ENCODE measurements at places on chromosomes 11 and 22.

- no peak for DNase-seq
Measured at GRCh38 chr11:102047305-102047924, at the start of gene CFAP300. CFAP300 (plus strand) TSS chr11:102047437; CDS start chr11:102047471, 34 bp downstream.

GRCh38 chr11:127966821-127967220 is 620.5 kb downstream of the ETS1 start:
- no peak for DNase-seq

DNA sequence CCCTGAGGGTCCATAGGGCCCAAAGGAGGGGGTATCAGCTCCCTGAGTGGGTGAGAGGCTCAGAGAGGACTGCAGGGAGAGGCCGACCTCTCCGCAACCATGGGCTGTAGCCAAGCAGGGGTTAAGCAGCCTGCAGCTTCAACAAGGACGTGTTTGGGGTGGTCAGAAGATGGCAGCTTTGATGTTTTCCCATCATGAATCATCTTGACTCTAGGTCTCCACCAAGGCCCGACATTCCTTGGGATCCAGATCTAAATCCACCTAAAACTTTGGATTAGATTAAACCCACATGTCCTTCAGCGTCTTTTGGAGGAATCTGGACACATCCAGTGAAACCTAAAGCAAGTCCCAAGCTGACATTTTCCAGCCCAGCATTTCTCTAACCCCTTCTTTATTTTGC is 19.8 kb downstream of the FBLN1 start:
- DNase-seq: no peak

- no peak for DNase-seq
Measured at GRCh38 chr22:26922806-26923205, 265.4 kb downstream of the MIAT start.

GRCh38 chr11:101996111-101996510 is 51.1 kb upstream of the CFAP300 start:
- DNase-seq: no peak

- peak; percentile 70 for DNase-seq
Measured at GRCh38 chr11:102762361-102762767, 18.1 kb downstream of the MMP10 start.

GRCh38 chr11:69183613-69184012 is 27.9 kb downstream of the SMIM38 start:
- no peak for DNase-seq

DNA sequence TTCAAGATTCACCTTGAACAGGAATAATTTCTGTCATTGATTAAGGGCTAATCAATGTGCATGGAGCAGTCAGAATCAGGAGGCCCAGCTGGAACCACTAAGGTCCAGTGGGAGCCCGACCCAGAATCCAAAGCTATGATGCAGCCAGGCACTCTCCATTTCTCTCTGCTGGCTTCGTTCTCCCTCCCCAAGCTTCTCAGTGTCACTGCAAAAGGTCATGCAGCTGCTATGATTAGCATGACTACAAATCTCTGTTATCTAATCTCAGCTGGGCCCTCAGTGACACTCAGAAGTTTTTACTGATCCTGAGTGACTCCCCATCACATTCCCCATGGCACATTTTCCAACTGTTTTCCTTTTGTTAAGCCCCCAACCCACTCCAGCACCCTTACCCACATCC is 31.1 kb upstream of the PRSS23 start:
- no peak for DNase-seq

DNA sequence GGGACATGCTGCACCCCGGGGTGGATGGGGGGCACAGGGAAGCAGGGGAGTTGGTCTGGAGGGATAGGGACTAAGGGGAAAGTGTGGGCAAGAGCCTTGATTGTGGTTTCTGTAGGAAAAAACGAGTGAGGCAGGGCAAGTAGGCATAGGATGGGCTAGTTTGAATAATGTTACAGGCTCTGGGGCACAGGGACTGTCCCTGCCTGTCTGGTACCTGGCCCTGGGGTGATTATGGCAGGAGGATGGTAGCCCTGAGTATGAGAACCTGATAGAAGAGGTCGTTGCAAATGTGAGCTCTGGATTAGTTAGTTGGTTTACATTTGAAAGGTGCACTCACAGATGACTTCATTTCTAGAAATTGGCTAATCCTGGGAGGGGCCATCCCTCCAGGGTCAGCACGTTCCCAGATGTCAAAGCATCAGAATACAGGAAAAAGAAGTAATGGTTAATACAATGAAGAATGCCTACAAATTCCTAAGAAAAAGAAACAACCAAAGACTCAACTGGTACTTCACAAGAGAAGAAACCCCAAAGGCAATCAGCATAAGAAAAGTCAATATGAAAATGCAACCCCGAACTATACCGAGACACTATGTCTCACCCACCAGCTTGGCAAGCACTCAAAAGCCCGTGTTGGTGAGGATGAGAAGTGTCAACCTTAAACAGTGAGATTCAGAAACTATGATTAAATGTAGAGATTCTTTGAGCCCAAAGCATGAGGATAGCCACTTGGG is 11.3 kb upstream of the SMIM38 start:
- no peak for DNase-seq

DNA sequence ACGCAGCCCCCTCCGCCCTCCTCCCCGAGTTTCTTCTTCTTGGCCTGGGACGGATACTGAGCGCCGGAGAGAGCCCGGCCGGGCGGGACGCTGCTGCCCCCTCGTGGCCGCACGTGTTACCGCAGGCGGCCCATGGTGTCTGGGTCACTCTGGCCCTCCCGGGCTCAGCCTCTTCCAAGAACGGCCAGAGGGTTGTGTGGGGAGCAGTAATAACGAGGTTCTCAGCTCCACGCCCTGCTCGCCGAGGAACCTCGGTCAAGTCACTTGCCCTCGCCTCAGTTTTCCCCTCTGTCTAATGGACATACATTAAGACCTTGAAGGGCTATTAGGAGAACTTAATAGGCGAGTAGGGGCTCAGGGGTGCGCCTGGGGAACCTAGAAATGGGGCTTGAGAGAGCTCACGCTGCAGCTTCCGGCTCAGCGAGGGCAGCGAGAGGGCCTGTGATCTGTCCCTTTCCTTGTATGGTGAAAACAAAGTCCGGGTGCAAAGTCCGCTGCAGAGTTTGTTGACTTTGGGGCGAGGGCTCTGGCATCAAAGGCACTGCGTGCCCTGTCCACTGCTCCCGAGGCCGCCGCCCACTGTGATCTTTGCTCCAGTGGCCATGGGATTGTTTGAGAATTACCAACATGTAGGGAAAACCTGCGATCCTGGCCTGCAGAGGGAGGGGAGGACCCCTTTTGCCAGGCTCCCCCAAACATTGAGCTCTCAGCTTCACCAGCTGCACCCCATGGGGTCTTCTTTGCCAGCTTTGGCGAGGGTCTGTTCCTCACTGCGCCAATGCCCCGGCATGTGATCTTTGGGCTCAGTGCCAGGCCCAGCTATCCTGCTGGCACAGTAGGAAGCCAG is 14.4 kb upstream of the LRP5 start:
- DNase-seq: peak; percentile 67

- no peak for DNase-seq
Measured at GRCh38 chr11:100152766-100153165, 534.3 kb upstream of the ARHGAP42 start.

GRCh38 chr11:60899046-60899936 is 7.1 kb downstream of the PRPF19 start:
- DNase-seq: peak; percentile 67

DNA sequence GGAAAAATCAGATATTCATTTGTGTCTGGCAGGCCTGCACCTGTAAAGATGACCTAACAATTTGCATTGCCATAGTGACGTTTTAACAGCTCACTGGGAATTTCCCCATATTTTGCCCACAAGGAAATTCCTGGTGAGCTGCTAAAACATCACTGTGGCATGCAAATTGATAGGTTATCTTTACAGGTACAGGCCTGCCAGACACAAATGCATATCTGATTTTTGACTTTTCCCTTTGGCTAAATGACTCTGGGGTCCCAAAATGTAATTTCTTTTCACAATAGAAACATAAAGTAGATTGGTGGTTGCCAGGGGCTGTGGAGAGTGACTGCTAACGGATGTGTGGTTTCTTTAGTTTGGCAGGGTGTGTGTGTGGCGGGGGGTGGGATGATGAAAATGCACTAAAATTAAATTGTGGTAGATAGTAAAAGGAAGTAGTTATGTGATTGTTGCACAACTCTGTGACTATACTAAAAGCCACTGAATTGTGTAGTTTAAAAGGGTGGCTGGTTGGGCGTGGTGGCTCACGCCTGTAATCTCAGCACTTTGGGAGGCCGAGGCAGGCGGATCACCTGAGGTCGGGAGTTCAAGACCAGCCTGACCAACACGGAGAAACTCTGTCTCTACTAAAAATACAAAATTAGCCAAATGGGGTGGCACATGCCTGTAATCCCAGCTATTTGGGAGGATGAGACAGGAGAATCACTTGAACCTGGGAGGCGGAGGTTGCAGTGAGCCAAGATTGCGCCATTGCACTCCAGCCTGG is 18.5 kb upstream of the FEZ1 start:
- peak; percentile 91 for DNase-seq

- DNase-seq: no peak
Measured at GRCh38 chr11:73510106-73510505, 87.8 kb downstream of the FAM168A start.

GRCh38 chr22:25007444-25008106 is 55.1 kb downstream of the KIAA1671 start:
- no peak for DNase-seq

- no peak for DNase-seq
Measured at GRCh38 chr11:126136507-126136906, 73.8 kb upstream of the CDON start.

DNA sequence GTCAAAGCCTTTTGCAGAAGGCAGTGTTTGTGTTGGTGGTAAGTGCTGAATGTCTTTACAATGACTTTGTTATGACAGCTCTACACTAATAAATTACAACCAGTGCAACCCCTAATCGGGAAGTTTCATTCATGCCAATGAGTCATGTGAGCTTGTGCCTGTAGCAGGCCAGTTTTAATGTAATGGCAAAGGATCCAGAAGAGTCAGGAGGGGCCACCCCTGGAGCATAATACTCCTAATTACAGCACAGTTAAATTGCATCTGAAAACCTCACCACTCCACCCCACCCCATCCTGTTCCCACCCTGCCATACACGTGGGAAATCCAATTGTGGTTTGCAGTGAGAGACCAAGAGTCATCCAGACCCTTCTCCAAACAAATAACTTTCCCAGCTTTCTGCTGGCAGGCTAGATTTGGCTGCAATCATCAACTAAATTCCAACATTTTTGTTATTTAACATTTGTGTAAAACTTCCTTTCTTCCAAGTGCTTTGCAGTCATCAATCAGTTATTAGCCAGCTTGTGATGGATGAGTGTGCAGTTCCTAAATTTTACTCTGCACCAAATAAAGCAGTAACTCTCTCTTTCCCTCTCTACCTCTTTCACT is 277.3 kb upstream of the FAT3 start:
- no peak for DNase-seq

GRCh38 chr11:120122924-120123683 is 14.8 kb downstream of the TRIM29 start:
- no peak for DNase-seq

GRCh38 chr11:79287952-79288351 is 152.9 kb downstream of the TENM4 start:
- DNase-seq: no peak

DNA sequence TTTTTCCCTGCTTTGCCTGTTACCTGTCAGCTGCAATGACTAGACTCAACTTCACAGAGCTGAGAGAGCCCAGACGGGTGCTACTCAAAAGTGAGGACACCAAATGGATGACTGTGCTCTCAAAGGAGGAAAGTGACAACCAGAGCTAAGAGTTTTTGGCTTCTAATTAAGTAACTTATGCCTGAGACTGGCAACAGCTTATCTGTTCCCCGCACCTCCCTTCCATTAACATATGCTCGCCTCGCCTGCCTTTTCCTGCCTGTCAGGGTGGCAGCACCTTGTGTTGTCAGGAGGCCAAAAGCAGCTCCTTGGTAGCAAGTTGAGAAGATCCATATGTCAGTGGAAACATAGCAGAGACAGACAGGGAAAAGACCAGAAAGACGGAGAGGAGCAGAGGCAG is 573.9 kb upstream of the KIRREL3 start:
- no peak for DNase-seq

GRCh38 chr11:11372461-11372860 is 19.4 kb upstream of the CSNK2A3 start:
- no peak for DNase-seq

DNA sequence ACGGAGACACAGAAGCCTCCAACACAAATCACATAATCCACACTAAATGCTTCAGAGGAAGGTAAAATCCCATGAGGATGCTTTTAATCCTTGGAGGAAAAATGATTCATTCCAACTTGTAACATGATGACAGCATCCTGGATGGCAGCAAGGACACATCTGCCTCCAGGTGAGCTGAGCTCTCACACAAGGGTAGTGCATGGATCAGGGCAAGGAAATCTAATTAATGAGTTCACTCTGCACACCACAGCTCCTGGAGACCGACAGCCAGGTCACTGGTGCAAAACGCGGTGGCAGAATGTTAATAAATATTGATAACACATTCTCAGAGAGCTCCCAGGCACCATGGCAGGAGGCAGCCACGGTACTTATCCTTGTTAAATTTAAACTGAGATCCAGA is 40.3 kb upstream of the CYP2D6 start:
- DNase-seq: no peak

- no peak for DNase-seq
Measured at GRCh38 chr11:29214833-29215232, 802.0 kb downstream of the KCNA4 start.

GRCh38 chr22:50548921-50549790 is 3.5 kb downstream of the KLHDC7B start:
- DNase-seq: no peak

DNA sequence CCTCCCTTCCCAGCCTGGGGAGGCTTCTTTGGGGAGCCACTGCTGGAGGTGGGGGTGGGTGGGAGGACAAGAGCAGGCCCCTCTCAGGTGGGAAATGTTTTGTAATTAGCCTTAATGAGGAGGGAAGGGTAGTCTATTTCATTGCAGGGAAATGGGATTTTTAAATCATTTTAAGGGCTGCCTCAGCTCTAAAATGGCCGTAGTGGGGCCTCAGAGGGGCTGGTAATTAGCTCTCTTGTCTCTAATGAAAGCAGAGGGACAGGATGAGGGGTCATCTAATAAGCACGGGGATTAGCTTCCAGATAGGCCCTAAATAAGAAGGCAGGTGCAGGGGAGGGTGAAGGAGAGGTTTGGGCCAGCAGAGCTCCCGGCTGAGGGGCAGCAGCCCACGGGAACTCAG is 46.5 kb downstream of the LMO1 start:
- DNase-seq: no peak

- DNase-seq: no peak
Measured at GRCh38 chr11:45079567-45079942, 66.9 kb upstream of the PRDM11 start.

- DNase-seq: no peak
Measured at GRCh38 chr11:96736601-96737000, 346.8 kb downstream of the JRKL start.

DNA sequence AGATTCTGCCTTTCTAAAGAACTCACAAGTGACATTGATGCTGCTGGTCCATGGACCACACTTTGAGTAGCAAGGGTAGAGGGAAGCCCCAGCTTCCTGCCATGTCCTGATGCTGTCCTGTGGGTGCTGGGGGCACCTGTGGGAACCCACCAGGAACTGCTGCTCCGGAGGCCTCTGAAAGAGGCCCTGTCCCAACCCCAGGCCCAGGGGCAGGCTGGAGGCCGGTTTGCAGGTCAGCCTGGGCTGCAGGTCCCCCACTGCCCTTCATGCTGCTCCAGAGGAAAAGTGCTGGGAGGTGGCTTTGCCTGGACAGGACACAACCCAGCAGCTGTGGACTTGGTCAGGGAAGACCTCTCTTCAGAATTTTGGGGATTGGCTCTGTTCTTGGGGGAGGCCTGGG is 44.8 kb upstream of the SLC22A12 start:
- DNase-seq: no peak

Data from inflammatory macrophage treated with lipopolysaccharide for 4 hours (primary cell).